GM20000 (cell line): ENCODE measurements at places on chromosomes 11 and 22.

GRCh38 chr22:46443850-46444389 is 93.5 kb downstream of the CELSR1 start:
- no peak for DNase-seq

- no peak for DNase-seq
Measured at GRCh38 chr22:39452740-39453040, 4.1 kb upstream of the MGAT3 start.

DNA sequence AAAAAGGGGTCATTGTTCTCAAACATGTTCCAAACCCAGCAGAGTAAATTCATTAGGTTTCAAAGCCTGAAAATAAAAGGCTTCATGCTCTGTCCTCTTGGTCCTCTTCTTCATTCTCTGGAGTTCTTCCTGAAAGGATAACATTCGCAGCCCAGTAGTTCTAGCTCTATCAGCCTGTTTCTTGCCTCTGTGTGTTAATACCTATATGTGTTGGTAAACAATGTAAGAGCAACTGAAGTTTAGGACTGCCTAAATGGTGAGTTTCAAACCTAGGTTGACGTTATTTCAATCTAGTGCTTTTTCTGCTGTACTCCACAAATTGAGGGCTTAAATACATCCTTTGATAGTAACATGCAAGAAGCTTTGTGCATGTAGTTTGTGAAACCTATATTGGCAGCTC is 9.4 kb downstream of the AASDHPPT start:
- DNase-seq, result no peak

GRCh38 chr11:9038541-9038940 is 34.7 kb upstream of the NRIP3 start:
- no peak for DNase-seq

DNA sequence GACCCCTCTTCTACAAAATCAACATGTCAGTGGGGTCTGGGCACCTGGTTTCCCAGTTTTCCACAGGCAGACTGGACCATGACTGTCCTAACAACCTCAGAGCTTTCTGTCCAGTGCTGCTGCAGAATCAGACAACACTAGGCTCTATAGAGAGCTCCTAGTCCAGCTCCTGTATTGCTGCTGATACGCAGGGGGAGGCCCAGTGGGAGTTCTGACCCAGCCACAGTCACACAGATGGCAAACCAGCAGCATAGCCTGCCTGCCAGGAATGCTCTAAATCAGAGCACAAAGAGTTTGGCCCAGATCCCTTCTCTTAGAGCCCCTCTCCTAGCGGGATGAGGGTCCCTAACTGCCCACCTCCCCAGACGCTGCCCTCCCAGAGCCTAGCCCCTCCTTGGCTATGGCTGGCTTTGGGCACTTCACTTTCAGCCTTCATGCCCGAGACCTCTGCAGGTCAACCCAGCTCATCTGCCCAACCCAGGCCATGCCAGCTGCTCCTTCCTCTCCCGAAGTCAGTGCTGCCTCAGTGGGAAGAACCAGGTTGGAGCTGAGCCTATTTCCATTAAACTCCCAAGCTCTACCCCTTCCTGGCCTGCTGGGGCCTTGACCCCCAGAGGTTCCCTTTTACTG is 15.8 kb upstream of the SLCO2B1 start:
- no peak for DNase-seq

DNA sequence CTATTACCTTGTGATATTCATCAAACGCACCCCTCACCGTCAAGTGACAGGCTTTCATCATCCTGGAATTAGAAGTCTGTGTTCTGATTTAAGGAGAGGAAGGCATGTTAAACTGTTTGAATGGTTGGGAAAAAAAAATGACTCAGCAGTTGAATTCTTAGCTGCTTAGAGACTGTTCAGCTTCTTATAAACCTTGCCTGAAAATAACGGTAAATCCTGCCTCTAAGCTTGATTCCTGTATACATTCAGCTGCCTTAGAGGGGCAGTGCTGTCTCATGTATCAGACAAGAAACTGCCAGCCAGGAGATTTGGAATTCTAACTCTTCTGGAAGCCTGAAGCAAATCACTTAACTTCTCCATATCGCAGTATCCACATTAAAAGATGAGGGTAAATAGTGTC is 437.4 kb downstream of the JRKL start:
- DNase-seq, result no peak
